ENCODE measurements at places on chromosomes 1 and 21.

DNA sequence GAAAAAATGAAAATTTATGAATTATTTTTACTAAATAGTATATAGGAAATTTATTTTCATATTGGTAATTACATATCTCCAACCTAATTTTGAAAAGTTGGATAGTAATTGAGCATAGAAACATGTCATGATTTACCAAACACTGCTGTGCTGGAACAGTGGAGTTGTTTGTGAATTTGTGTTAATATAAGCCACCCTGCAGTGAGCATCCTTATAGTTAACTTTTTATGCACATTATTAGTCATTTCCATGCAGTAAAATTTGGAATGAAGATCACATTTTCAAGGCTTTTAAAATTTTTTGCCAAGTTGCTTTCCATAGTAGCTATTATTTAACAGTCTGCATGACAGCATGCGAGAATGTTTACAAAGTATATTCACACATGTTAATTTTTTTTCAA lies 78.3 kb downstream of the VPS26C start:
- DNase-seq, result no peak

DNA sequence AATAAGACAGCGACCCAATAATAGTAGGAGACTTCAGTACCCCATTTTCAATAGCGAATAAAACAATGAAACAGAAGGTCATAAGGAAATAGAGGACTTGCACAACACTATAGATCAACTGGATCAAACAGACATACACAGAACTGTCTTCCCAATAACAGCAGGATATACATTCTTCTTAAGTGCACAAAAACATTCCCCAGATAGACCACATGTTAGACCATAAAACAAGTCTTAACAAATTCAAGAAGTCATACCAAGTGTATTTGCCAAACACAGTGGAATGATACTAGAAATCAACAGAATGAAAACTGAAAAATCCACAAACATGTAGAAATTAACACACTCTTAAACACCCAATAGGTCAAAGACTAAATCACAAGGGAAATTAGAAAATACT lies 78.0 kb downstream of the LBR start:
- no peak for DNase-seq

- DNase-seq, result no peak
These were observed 414 bp downstream of the GPR153 start for GRCh38 chr1:6260433-6260934.

- DNase-seq, result no peak
These were observed at the start of gene THBS3 for GRCh38 chr1:155207806-155208540. Gene THBS3, minus strand, starts transcription at chr1:155207897. Its CDS starts 21 bp downstream, at chr1:155207876.

GRCh38 chr1:59695252-59695651 lies 119.5 kb upstream of the HOOK1 start:
- DNase-seq, result no peak

DNA sequence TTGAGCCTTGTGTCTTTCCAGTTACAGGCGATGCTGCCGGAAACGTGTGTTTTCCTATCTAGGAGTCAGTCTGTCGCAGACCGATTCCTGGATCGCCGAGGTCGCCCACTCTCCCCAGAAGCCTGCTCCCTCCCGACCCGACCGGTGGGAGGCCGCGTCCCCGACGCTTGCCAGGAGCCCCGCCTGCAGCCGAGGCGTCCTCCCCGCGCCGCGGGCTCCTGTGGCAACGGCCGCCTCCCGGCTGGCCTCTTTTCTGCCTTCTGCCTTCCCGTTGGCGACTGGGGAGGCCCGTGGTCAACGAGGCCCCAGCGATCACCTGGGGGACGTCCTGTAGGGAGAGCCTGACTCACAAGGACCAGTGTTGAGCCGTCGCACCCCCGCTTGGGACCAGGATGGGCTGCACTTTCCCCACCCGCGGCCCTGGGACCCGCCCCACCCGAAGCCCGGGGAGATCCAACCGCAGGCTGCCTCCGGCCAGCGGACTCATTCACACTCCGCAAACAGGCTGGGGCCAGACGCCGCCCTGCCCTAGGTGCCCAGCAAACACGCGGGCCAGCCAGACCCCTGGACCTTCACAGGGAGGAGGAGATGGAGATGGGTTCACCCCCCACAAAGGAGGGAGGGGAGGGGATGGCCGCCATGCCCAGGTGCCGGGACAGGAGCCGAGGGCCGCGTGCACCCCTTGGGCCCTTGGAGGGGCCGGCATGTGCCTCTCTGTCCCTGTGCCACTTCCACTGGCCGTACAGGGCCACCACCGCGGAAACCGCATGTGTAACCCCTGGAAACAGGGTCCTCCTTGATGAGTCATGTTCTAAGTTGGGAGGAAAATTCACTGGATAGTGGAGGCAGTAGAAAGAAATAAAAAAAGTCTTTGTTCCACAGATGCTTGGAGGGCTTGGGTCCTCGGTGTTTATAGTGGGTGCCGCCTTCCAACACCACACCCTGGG lies 7.2 kb upstream of the COL6A1 start:
- DNase-seq, result no peak

GRCh38 chr1:172390683-172391551 lies 29.6 kb upstream of the C1orf105 start:
- DNase-seq, result no peak

GRCh38 chr1:19191811-19192210 lies 18.3 kb downstream of the UBR4 start:
- no peak for DNase-seq

- no peak for DNase-seq
These were observed 44.3 kb upstream of the IL10 start for GRCh38 chr1:206816390-206817287.

DNA sequence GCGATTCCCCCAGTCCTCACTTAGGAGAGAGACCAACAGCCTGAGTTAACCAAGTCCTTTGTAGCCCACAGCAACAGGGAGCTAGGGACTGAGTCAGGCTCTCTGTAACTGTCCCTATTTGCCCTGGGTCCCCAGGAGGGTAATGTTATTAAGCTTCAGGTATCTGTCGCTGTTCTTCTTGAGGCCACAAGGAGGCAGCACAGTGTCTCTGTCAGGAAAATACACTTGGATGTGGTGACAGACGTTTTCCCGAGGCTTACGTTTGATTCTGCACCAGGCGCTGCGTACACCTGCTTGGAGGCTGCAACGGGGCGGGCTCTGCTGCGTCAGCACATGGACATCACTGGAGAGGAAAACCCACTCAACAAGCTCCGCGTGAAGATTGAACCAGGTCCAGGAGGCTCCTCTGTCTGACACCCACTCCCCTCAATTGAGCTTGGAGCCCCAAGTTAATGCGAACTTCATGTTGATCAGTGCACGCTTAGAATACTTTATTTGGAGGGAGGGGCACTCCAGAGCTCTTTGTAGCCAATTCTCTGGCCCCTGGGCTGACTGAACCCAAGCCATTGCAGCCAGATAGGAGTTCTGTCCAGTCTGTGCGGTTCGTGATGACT lies 10.7 kb upstream of the ELF3 start:
- no peak for DNase-seq

DNA sequence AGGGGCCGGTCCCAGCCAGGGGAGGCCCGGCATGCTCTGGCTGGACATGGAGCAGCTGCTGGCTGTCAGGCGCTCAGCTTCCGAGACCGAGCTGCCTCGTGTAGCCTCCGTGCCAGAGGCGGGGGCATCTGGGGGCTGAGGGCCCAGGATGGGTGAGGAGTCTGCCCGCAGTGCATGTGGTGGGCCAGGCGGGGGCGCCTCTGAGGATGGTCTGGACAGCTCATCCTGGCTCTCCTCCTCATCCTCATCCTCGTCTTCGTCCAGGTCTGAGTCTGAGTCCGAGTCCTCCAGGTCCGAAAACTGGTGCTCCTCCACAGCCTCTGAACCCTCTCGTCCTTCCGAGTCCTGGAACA lies 28.9 kb upstream of the EDN2 start:
- DNase-seq, result no peak

DNA sequence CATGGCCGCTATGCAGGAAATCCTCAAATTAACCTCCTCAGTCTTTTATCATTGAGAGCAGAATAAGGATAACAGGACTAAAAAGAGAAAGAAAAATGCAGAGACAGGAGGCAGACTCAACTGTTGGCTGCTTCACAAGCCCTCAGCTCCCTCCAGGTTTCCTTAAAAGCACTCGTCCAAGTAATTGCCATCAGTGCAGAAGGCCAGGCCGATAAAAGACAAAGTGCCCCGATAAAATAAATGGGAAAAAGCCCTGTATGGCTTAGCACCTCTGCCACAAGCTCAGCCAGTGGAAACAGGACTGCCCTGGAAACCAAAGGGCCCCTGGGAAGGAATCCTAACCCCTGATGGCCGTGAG lies 8.1 kb downstream of the S100A6 start:
- no peak for DNase-seq

DNA sequence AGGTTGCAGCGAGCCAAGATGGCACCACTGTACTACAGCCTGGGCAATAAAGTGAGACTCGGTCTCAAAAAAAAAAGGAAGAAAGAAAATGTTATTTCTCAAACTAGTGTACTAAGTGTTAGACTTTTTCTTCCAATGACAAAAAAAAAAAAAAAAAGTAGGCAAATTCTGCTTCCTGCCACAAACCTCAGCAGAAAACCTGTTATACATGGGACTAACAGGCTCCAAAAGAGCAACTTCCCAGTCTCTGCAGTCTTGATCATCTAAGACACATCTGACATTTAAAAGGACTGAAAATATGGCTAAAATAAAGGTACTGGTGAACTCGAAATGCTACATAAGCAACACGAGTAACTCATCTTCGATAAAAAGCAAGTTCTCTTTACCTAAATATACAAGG lies 59.6 kb downstream of the HSF2BP start:
- DNase-seq, result no peak

DNA sequence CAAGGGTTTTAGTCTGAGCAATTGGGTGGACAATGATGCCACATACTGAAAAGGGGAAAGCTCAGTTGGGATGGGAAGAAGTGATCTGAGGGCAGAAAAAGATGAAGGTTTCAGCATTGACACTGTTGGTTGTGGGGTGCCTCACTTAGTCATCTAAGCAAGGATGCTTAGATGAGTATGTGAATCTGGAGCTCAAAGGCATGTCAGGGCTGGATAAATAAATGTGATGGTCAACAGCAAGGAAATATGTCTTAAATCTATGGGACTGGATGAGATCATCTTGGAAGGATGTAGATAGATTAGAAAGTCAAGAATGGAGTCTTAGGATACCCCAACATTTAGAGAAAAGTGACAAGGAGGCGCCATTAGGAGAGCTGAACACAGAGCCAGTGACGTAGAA lies 114.6 kb downstream of the ZBTB18 start:
- no peak for DNase-seq

GRCh38 chr1:51953079-51953478 lies 37.4 kb downstream of the RAB3B start:
- DNase-seq, result no peak
